ENCODE measurements at places on chromosomes 6 and 20.

DNA sequence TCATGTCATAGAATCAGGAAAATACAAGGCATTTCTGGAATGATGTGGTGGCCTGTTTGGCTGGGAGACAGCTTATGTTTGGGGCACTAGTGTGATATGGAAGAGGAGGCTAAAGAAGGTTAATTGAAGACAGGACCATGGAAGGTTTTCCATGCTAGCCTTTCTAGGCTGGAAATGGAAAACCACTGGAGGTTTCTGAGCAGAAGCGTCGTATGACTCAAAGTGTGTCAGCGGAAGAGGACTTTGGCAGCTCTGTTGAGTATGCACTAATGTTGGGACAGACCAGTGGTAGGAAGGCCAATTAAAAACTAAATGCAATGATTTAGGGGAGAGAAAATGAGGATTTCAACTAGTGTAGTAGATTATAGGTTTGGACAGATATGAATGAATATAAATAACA is 413.1 kb downstream of the PLCB1 start:
- no peak for DNase-seq

GRCh38 chr6:132132924-132133639 is 181.9 kb upstream of the CCN2 start:
- DNase-seq, result no peak

GRCh38 chr6:95095855-95096254 is 481.5 kb upstream of the MANEA start:
- DNase-seq, result no peak

DNA sequence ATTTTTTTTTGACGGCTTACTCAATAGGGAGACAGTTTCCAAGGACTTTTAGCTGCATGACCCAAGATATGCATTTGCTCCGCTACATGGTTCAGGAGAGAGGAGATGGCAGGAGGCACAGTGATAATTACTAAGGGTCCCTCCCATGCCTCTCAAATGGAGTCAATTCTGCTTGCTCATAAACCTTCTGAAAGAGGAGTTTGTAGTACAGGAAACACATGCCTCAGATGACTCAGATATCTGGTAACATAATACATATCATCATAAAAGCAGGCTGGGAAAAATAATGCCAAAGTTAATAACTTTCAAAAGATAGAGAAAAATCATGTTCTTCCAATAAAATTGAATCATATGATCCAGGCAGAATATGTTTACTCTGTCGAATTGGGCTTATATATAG is 97.6 kb upstream of the DEFB112 start:
- DNase-seq, result no peak

DNA sequence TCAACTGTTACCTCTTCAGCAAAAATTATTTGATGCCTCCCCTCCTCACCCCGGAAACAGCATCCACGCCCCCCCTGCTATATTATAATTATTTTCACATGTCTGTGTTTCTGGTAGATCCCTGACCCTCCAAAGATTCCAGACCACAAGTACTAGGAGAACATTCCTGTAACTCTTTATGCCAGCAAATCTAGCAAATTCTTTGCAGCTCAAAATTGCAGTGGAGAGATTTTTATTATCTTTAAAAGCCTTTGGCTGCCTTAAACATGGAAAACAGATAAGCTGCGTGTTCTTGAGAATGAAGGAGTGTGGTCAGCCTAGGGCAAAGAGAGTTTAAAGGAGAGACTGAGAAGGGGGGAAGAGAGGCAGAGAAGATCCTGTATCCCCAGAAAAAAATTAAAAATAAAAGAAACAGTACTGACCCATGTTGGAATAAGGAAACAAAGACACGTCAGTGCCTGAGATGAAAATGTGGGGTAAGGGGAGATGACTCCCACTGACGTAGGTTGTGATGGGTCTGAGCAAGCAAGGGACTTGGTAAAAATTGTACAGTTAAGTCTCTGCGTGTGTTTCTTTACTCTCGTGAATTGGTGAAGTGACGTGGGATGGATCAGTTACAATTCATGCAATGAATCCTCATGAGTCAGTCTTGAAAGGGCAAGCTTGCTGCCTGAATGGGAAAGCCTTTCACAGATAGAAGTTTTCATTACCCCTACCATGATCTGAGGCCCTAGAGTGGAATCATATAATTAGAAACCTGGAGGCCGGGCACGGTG is 8.3 kb downstream of the ID4 start:
- DNase-seq, result no peak

GRCh38 chr20:41367393-41367695 is 726 bp upstream of the EMILIN3 start:
- no peak for DNase-seq

GRCh38 chr20:4666001-4666479 is 55.7 kb upstream of the PRND start:
- no peak for DNase-seq

DNA sequence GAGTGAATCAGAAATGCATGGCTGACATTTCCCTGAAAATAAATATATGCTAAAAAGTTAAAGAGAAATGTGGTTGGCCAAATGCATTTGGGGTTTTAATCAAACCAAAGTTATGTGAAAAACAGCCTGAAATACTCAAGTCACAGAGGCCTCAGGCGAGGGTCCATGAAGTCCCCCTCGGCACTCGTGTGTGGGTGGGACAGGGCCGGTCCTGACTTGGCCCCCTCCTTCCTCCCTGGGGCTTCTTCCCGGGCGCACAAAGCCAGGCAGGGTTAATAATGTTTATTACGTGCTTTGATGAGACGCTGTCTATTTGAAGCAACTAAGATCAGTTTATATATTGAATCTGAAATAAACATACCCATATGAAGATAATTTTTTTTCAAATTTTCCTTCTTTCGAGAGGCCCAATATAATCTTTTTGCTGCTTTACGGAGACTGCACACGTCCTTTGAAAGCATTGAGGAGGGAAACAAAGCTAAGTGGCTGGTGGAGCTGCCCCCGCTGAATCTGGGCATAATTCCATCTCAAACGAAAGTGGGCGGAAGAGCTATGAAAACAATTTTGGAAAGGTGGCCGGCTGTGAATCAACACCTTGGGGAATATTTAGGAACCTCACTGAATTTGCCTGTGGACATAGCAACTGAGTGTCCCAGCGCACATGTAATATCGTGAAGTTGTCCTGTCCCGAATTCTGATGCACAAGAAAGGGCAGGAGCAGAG is 55.8 kb upstream of the SMOC2 start:
- DNase-seq, result no peak

GRCh38 chr6:155190677-155191076 is 73.1 kb upstream of the CLDN20 start:
- no peak for DNase-seq

DNA sequence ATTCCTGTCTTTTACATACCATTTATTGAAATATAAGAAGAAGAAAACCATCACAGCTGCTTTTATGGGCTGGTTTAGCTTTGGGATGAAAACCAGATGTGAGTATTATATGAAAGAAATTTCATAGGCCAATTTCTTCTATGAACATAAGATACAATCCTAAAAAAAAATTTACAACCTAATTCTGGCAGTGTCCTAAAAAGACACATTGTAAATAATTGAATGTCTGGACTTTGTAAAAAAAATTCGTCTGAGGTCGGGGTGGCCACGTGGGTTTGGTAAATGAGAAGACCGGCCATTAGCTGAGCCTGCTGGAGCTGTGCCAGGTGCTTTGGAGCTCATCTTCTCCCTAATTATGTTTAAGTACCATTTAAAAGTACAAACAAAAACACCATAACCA is 26.8 kb downstream of the DACT2 start:
- DNase-seq, result no peak

DNA sequence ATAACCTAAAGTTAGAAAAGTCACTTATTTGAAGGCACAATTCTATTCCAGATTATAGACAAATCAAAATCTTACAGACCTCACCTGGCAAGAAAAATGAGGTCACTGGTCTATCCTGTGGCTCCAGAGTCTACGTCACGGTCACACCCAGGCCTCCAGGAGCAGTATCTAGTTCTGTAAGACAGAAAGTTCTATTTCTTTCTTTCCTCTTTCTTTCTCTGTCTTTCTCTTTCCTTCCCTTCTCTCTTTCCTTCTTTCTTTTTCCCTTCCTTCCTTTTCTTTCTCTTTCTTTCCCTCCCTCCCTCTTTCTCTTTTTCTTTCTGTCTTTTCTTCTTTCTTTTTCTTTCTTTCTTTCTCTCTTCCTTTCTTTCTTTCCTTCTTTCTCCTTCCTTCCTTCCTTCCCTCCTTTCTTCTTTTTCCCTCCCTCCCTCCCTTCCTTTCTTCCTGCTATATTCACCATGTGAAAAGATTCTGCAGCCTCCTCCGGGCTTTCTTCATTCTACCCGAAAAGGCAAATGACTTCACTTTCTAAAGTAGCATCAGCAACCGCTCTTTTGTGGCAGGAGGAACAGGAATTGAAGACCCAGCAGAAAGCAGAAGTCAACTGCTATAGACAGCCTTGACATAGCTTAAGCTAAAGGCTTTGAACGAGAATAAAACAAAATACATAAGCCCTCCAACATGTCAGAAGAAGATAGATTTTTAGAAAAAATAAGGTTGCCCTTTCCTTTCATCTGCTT is 83.9 kb upstream of the SIRPG start:
- DNase-seq, result no peak

- no peak for DNase-seq
Observed at GRCh38 chr6:56869346-56869745, 85.6 kb upstream of the BEND6 start.

DNA sequence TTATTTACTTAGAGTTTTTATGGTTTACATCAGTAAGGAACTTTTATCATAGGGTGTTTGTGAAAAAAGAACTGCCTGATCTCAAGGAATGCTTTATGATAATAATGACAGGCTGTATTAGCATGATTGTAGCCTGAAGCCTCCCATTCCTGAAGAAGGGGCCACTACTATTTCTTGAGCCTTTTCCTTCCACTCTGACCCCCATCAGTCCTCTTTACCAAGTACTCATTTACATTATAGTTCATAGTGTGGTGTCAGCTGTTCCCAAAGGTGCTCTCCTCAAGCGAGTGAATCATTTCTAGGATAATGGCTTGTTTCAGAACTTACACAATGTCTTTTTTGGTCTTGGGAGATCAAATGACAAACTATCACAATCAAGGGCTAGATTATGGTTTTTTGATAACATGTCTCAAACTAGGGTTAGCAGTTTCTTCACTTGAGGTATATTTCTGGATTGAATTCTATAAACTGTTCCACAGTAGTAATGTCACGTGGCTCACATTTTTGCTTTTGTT is 283.6 kb downstream of the CDKAL1 start:
- no peak for DNase-seq

DNA sequence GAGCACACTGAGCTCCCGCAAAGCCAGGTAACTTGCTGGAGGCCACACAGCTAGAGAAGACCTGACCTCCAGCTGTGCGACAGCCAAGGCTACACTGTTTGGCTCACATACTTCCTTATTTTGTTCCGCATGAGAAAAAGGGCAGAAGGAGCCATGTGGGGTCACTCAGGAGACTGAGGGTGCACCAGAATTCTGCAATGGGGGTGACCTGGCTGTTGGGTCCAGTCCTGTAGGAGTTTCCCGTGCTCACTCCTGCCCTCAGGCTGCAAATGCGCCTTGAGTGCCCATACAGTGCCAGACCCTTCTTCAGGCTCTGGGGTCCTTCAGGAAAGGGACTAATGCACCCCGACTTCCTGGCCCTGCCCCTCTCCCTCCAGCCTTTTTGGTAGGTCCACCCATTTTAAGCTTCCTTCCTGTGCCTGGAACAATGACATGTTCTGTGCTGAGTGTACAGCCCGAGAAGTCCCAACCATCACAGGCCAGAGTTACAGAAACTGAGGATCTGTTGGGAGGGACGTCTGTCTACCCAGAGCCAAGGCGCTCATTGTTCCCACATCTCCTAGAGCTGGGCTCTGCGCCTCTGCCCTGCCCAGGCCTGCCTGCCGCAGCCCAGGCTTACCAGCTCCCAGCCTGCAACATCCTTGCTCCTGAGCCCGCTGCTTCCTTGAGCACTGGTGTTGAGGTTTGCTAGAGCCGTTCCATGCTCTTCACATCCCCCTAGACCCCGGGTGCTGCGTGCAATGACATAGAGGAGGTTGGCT is 33.5 kb upstream of the CD93 start:
- DNase-seq, result no peak

- no peak for DNase-seq
Observed at GRCh38 chr20:32585011-32585585, at the start of gene NOL4L. Gene NOL4L, minus strand, starts transcription at chr20:32585333. Its CDS starts 443 bp downstream, at chr20:32584890.

DNA sequence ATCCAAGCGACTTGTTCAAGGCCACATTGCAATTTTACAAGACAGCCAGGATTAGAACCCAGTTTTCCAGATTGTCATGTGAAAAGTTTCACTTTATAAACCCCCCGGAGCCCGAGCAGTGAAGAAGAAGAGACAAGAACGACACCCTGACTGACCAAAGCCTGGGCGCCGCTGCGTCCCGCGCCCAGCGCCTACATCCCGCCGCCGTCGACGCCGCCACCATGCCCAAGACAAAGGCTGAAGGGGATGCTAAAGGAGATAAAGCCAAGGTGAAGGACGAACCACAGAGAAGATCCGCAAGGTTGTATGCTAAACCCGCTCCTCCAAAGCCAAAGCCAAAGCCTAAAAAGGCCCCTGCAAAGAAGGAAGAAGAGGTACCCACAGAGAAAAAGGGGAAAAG is 27.1 kb upstream of the GJA1 start:
- DNase-seq, result no peak

GRCh38 chr20:4073852-4074741 is 58.7 kb upstream of the RNF24 start:
- DNase-seq, result no peak

DNA sequence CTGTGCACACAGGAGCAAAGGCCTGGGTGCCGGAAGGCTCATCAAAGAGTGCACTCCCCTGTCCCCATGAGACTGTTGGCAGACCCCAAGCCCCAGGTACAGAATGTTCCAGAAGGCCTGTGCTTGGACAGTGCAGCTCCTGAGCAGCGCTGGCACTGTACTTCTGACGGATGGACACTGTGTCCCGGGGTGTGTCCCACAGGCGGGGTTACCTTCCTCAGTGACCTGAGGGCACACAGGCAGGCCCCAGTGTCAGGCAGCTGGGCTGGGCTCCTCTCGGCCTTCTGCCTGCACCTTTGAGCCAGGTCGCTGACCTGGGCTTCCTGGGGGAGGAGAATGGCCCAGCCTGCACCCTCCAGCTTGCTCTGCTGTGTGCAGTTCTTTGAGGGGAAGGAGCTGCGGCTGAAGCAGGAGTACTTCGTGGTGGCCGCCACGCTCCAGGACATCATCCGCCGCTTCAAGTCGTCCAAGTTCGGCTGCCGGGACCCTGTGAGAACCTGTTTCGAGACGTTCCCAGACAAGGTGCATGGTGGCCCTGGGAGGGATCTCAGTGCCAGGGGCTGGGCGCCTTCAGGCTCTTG is 30.1 kb downstream of the PYGB start:
- DNase-seq, result no peak

DNA sequence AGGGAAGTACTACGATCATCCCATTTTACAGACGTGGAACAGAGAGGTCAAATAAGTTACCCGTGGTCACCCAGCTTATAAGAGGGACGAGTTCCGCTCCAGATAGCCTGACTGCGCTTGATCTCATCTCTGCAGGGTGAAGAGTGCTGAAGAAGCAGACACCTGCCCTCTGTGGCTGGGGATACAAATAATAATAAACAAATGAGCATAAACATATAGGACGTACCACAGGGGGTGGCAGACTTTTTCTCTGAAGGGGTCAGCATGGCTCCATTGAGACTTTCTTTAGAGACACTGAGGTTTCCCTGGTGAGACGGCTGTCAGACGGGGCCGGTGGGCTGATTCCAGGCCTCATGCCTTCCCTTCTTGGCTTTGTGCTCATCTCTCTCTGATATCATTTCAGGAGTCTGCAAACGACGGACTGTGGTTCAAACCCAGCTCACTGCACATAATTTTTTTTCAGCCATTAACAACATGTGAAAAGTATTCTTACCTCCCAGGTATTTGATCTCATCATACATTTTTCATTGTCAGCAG is 47.1 kb downstream of the IRF4 start:
- DNase-seq, result no peak

GRCh38 chr6:108635505-108636226 is 74.9 kb downstream of the FOXO3 start:
- DNase-seq, result no peak

Measured in NCI-H187 treated with DMSO at 0.1 percent for 48 hours (cell line).